ENCODE measurements at places on chromosomes 5 and 9.
A peak's percentile ranks its signal among the peaks of the same experiment; 100 is the strongest.

GRCh38 chr5:137269274-137269673 lies 229.9 kb downstream of the SPOCK1 start:
- no peak for DNase-seq

- DNase-seq: no peak
Observed at GRCh38 chr5:71960195-71960594, 147.1 kb upstream of the MAP1B start.

GRCh38 chr5:6087576-6087975 lies 290.8 kb downstream of the MED10 start:
- DNase-seq: no peak

- no peak for DNase-seq
Observed at GRCh38 chr5:113085880-113086409, 109.3 kb downstream of the DCP2 start.

DNA sequence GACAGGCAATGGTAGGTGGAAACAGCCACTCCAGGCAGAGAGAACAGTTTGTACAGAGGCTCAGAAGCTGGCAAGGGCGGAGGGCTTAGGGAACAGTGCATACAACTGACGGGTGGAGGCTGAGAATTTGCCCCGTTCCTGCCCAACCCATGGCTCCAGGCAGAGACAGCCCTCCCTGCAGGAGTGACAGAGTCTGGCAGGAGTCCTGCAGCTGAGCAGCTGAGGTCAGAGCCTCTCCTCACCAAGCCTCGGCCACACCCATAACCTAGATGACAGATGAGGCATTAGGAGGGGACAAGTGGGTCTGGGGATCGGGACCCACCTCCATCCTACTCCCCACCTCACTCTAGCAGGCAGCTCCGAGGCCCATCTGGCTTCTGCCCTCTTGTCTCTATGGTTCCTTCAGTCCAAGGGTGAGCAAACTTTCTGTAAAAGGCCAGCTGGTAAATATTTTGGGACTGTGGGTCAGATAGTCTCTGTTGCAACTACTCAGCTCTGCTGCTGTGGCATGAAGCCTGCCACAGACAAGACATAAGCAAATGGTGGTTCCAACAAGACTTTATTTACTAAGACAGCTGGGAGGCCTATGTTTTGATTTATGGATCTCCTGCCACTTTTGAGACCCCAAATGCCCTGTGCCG lies 83.7 kb downstream of the SH3TC2 start:
- no peak for DNase-seq

DNA sequence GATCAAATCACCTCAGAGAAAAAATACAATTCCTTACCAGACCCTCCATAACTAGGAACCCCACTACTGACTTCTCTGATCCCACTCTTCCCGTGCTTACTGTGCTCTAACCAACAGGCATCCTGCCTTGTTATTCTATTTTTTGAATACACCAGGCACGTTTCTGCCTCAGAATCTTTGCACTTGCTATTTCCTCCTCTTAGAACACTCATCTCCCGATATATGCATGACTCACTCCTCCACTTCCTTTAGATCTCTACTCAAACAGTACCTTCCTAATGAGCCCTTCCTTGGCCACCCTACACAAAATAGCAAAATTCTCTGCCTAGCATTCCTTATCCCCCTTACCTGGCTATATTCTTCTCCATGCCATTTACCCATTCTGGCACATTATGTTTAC lies 43.9 kb downstream of the MAPKAP1 start:
- peak; percentile 63 for DNase-seq

- no peak for DNase-seq
Observed at GRCh38 chr5:163548649-163549048, 43.2 kb downstream of the MAT2B start.

DNA sequence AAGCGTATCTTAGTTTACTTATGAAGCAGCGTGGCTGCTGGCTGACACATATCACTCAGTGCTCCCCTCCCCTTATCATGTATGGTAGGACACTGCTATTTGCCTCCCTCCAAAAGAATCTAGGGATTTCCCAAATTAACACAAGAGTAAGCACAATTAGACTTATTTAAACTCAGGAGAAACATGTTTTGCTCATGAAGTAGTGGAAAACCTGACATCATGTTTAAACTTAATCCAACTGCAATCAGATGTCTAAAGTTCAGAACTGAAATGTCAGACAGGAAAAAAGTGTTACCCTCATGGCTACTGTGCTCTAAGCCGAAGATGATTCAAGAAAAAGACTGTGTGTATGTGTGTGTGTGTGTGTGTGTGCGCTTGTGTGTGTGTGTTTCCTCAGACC lies 324.1 kb upstream of the TNC start:
- peak; percentile 25 for DNase-seq

DNA sequence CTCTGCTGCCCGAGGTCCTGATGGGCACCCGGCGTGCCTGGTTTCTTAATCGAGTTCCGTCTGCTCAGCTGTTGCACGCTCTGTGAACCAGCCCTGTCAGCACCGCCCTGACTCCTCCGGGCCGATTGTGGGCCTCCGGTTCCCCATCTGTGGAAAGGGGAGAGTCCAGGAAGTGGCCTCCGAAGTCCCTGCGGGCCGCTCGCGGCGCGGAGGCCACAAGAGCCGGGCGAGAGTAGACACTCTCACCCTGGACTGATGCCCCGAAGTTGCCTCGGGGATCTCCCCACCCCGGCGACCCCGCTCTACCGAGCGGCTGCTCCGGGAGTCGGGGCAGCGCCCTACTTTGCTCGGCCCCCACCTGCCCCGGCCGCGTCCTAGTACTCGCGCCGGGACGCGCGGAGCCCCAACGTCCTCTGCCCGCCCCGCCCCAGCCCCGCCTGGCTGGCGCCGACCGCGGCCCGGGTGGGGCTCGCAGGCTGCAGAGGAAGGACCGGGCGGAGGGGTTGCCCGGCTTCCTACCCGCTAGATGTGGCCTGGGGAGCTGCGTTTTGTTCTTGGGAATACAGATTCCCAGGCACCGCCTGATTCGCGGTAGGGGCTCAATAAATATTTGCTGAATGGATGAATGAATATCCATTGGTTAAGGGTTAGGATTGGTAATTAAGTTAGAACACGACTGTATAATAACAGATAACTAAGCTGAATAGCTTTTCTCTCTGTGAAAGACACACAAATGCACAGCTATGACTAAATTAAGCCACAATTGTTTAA lies 935 bp upstream of the ZNF367 start:
- DNase-seq: peak; percentile 33

- peak; percentile 63 for DNase-seq
Observed at GRCh38 chr9:19498015-19498414, 89.2 kb downstream of the ACER2 start.

DNA sequence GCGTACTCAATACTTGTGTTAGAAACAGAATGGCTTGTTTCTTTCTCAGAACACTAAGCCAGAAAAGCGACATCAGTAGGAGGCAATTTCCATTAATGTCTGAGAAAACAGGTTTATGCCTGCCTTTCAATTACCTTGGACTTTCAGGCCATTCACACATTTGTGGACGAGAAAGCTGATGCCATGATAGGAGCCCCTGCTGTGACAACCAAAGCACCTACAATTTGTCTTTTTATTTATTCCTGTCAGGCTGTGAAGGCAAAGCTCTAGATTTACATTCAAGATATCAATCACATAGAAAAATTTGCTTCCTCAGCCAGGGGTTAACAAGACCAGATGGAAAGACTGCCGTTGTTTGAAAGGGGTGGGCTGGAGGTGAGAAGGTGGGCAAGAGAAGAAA lies 76.2 kb downstream of the C7 start:
- DNase-seq: no peak

Measured in choroid plexus epithelial cell (primary cell).